Stomach (tissue), 19 donors: ENCODE measurements at places on chromosomes 7 and 10. TPM values are rescaled to one million over a fixed set of nuclear protein-coding genes. Genes with fewer than 3 reads are reported as not detected.

GRID2IP gene
- not detected for total RNA-seq

CASP7 gene
- total RNA-seq: 27.7 TPM

DNA sequence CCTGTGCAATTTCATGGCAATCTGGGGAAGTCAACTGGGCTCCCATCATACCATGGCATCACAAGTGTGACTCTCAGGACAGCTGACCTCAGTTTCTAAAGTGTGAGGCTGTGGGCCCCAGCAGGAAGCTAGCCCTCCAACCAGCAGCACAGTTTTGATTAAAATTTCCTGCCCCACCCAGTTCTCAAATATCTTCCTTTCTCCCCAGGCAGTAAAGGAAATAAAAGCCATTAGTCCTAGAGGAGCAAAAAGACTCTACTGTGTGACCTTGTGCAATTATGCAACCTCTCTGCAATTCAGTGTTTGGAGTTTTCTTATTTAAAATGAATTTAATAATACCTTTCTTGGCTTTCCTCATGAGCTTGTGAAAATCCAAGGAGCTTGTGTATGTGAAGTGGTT is 143.1 kb upstream of the CDCA7L start:
- DNase-seq: no peak
- H3K27ac ChIP-seq: no peak overlapping the region
- no peak overlapping the region for H3K4me3 ChIP-seq

GRCh38 chr7:123784263-123784662 is 35.5 kb upstream of the WASL start:
- no peak overlapping the region for H3K27ac ChIP-seq
- no peak overlapping the region for H3K4me3 ChIP-seq
- H3K36me3 ChIP-seq: no peaks in the 10 kb centered on the region

DNA sequence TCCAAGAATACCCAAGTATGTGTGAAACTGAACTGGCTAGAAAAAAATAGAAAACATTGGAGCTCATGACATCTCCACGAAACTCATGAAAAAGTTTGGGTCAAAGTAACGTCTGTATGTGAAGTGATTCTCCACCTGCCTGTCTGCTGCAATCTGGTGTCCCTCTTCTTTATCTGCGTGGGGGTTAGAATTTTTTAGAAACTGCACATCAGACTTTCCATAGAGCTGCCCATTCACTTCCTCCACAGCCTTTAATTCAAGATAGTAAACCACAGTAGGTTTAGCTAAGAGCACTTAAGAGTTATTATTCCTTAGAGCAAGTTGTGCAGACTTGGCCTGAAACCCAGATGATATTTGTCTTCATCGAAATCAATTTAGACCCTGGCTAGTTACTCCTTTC is 55.3 kb downstream of the SCIN start:
- peaks cover 6% of the 10 kb centered on the region for H3K4me1 ChIP-seq
- H3K4me3 ChIP-seq: no peak overlapping the region
- H3K27ac ChIP-seq: no peak overlapping the region
- DNase-seq: no peak
- no peaks in the 10 kb centered on the region for H3K36me3 ChIP-seq

DNA sequence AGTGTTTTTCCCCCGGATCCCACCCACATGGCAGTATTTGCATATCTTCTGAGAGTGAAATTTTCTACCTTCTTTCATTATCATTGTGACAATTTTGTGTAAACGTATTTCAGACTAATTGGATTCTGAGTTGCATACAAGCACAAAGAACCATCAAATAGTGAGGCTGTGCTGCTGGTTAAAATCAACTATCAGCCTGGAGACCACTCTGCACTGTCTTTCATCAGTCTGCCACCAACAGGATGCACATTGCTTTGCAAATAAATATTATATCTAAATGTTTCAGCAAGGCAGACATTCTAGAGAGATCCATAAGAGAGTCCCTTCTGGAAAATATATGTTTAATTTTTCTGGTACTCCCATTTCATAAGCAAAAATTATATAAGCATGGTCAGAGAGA is 851.8 kb downstream of the XPNPEP1 start:
- DNase-seq: no peak
- no peaks in the 10 kb centered on the region for H3K4me1 ChIP-seq
- no peak overlapping the region for H3K4me3 ChIP-seq
- no peaks in the 10 kb centered on the region for H3K27me3 ChIP-seq

GRCh38 chr10:112953174-112954159 is 3.4 kb downstream of the TCF7L2 start:
- peak overlapping the region; percentile 64 for H3K4me3 ChIP-seq
- no peaks in the 10 kb centered on the region for H3K27me3 ChIP-seq
- peaks cover 28% of the 10 kb centered on the region for H3K4me1 ChIP-seq

GRCh38 chr7:101729241-101729883 is 88.1 kb upstream of the CUX1 start:
- peak; percentile 84 for DNase-seq
- no peaks in the 10 kb centered on the region for H3K36me3 ChIP-seq
- H3K4me1 ChIP-seq: no peaks in the 10 kb centered on the region
- H3K27me3 ChIP-seq: no peaks in the 10 kb centered on the region

DNA sequence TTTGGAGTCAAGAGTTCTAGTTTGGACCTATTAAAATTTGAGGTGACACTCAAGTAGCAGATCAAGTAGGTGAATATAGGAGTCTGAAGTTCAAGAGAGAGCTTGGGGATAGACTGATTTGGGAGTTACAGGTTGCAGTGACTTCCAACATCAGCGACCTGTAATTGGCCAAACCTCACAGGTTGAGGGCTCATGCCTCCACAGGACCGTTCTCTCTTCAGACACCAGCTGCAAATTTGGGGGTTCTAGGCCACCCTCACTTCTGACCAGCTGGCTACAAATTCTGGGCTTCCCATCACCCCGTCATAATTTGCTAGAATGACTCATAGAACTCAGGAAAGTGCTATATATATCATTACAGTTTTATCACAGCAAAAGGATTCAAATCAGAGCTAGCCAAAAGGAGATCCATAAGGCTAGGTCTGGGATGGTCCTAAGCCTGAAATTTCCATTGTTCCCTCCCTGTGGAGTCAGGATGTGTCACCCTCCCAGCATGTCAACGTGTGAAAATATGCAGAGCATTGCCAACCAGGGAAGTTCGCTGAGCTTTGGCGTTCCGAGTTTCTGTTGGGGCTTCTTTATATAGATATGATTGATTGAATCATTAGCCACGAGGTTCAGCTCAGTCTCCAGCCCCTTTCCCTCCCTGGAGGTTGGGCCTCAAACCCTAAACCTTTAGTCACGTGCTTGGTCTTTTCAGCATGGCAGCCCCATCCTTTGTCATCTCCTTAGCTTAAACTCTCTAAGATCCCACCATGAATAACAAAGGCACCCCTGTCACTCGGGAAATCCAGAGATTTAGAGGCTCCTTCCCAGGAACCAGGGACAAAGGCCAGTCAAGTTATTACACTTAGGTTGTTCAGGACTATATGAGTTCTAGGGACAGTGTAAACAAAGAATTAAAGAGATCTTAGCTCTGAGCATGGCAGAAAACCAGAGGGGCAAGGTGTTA is 20.7 kb upstream of the ZNF212 start:
- no peaks in the 10 kb centered on the region for H3K27me3 ChIP-seq
- DNase-seq: no peak
- peaks cover 100% of the 10 kb centered on the region for H3K36me3 ChIP-seq

- DNase-seq: no peak
- H3K4me1 ChIP-seq: no peaks in the 10 kb centered on the region
- H3K36me3 ChIP-seq: no peaks in the 10 kb centered on the region
- H3K27ac ChIP-seq: no peak overlapping the region
Observed at GRCh38 chr7:128231021-128231420, 10.1 kb upstream of the LEP start.

- DNase-seq: peak; percentile 11
- no peaks in the 10 kb centered on the region for H3K4me1 ChIP-seq
- H3K4me3 ChIP-seq: no peak overlapping the region
Observed at GRCh38 chr7:137421366-137421765, 77.8 kb upstream of the PTN start.
